ENCODE measurements at places on chromosomes 7 and 10.

- DNase-seq: no peak
Measured at GRCh38 chr10:103731609-103732270, 123.6 kb downstream of the SH3PXD2A start.

GRCh38 chr7:136594739-136595144 is 273.7 kb upstream of the CHRM2 start:
- no peak for DNase-seq

DNA sequence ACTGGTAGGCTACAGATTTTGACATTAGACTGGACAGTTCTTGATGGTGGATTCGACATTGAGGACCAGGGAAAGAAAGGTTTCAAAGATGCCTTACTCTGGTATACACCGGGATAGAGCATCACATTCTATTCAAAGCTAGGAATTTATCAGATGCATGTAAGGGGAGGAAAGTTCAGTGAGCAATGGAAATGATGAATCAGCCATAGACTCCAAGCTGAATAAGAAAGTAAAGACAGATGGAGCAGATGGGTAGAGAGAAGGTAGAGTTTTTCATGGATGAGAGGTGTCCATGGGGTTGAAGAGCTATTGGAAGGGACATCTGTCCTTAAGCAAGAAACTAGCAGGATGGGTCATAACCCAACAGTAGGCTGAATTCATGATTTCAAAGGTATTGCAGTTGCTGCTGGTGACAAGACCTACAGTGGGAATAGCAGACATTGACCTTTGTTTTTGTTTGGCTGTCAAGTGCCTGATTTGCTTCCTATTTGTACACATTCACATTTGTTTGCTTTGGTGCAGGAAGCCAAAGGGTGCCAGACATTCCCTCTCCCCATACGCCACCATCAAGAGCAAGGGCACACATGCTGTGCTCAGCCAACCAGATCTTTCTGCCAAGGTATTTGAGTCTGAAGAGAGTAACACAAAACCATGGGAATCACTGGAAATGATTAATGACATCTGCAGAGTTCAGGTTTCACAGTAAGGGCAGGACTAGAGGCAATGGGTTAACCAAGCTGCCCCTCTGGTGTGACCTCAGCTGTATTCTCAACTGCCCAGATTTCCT is 8.6 kb upstream of the CACUL1 start:
- no peak for DNase-seq

- DNase-seq: no peak
Measured at GRCh38 chr10:3893901-3894563, 109.0 kb upstream of the KLF6 start.

DNA sequence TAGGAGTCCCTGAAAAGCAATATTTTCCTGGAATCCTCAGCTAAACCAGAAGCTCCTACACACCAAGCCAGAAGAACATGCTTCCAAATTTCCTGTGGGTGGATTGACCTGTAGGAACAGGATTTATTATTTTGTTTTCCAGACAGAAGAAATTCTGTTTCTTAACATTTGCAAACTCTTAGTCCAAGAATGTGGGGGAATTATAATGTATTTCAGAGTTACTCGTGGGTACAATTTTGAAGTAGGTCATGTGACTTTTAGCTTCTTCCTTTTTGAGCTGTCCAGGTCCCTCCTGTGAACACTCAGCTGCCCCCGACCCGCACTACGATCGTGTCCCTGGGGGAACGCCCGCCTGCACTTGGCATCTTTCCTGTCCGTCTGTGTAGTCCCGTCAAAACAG is 27.7 kb upstream of the VIPR2 start:
- DNase-seq: no peak

DNA sequence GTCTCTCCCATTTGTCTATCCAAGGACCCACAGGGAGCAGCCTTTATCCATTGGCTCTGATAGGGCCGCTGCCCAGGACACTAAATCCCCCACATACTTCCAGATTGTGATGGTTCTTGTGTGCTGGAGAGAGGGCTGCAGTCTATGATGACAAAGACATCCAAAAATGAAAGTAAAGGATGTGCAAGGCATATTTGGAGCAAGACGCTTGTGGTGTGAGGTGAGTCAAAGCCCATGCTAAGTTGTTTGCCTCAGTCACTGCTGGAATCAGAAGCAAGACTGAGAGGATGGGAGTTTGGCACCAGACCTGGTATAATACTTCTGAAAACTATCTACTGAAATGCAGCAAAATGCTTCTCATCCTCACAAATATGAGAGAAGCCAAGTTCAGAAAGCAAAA is 22.7 kb downstream of the ZNF22 start:
- no peak for DNase-seq

- DNase-seq: no peak
Measured at GRCh38 chr10:125296598-125296997, 136.2 kb upstream of the CTBP2 start.

DNA sequence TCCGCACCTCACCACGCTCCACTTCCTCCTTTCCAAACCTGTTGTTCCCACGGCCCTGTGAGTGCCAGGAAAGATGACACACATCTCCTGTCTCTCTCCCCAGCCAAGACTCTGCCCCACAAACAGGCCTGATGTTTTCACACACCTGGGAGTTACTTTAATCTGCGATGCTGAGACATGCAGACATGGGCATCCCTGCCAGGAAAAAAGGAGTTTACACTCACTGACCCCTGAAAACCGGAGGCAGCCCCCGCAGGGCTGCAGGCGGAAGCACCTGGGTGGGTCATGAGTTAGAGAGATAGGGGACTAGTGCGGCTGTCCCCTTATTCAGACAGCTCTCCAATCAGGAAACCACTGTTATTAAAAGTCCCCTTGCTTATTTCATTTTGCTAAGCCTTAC is 106.4 kb upstream of the CARD11 start:
- no peak for DNase-seq

- no peak for DNase-seq
Measured at GRCh38 chr10:53183733-53184132, 411.1 kb upstream of the MBL2 start.

DNA sequence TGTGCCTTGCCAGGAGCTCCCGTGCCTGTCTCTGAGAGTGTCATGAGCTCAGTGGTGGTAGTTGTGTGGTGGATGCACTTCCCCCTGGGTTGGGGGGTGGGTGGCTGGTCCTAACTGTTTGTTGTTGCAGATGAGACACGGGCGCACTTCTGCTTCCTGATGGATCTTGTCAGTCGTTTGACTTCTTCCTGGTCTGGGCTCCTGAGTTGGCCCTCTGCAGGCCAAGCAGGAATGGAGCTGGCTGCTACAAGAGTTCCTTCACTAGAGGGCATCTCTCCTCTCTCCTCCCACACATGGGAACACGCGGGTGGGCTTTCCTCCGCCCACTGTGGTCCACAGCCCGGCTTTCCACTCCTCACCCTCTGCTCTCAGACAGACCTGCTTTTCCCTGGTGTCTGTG is 82.0 kb downstream of the BMS1 start:
- DNase-seq: no peak

DNA sequence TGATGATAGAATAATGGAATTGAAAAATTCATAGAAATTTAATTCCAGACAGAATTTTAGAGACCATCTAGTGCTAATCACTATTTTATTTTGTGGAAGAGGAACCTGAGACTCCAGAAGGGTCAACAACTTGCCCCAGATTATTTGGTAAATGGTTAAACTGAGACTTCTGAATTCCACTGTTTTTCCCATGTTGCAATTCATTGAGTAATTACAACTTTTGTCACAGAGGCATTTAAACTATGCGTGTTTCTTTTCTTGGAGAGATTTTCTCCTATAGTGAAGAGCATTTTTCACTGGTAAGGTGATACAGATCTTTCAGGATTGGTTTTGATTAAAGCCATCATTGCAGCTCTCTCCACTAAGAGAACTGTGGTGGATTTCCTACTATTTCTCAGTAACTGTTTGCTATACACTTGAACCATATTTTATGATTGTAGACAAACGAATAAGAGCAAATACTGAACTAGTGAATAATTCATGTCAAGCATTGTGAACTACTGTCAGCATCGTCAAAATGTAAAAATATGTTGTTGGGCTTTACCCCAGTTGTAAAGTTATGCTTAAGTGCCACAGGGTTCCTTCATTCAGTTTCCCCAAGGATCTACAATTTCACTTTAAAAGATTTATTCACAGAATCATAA is 26.5 kb downstream of the LRGUK start:
- DNase-seq: no peak

DNA sequence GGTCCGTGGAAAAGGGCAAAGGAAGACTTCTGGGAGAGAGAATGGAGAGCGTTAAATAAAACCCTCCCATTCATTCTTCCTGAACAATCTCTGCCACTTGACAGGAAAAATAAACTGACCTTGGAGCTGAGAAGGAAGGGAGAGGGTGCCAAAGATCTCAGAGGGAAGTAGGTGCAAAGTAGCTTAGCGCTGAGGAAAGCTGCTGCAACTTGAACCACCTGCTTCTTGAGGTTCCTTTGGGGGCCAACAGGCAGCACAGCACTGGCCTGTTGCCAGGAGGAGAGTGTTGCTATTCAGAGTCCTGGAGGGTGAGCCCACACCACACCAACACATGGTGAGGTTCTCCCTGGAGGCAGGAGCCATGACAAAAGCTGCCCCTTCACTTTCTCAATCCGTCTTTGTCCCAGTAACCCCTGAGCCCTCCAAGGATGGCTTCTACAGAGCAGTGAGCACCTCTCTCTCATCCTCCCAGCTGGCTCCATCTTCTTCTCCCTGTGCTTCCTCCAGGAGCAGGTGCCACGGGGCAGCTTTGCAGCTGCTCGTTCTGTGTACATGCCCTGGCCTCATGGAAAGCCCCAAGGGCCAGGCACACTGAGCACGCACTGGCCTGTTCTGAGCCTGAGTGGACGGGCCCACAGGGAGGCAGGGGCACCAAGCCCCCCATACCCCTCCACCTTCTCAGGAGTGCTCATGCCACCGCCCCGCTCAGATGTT is 101.3 kb downstream of the STRA8 start:
- no peak for DNase-seq

DNA sequence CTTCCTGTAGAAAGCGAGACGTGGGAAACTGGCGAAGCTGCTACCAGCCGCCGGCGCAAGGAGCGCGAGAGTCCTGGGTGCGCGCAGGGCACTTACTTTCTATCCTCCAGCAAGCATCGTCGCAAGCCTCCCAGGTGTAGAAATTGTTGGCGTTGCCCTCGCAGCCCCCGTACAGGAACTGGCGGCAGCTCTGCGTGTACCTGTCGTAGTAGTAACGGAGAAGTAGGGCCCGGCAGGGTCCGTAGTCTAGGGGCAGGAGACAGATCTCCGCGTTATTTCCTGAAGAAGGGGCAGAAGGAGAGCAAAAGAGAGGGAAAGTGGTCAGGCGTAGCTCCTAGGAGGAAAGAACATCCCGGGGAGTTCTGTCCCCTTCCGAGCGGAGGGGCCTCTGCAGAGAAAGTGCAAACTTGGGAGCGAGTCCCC is 501 bp downstream of the TFPI2 start:
- DNase-seq: no peak

DNA sequence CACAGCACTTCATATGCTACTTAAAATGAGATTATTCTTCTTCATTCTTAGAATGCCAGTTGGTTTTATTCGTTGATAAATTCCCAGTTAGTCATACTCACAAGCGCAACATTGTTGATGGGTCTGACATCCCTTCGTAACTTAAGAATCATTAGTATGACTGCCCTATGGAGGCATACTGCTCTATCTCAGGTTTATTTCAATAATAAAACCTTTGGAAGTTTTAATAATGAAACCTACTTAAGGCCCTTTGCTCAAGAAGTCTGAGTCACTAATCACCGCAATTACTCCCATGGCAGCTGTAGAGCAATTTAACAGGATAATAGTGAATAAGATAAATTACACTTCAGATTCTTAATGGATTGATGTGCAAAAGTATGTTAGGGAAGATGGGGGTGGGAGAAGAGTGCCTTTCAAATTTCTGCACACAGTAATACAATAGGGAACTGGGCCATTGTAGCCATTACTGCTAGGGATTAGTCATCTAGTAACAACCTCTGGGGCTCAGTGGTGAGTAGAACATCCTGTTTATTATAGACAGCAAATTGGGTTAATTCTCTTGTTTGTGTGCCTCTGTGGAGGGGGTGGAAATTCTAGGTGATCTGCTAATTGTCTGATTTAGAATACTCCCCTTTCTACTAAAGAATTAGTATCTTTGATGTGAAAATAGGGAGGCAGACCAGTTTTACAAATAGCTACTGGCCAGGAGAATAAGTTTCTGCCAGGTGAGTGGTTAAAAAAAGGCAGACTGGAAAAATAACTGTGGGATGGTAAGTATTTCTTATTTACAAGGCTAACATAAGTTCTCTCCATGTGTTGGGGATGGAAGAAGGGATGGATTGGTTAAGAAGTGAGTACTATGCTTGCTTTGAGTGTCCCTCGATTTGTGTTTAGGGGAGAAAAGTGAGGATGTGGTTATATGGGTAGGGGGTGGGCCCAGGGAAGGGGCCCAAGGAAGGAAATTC is 74.5 kb upstream of the VKORC1L1 start:
- DNase-seq: no peak

DNA sequence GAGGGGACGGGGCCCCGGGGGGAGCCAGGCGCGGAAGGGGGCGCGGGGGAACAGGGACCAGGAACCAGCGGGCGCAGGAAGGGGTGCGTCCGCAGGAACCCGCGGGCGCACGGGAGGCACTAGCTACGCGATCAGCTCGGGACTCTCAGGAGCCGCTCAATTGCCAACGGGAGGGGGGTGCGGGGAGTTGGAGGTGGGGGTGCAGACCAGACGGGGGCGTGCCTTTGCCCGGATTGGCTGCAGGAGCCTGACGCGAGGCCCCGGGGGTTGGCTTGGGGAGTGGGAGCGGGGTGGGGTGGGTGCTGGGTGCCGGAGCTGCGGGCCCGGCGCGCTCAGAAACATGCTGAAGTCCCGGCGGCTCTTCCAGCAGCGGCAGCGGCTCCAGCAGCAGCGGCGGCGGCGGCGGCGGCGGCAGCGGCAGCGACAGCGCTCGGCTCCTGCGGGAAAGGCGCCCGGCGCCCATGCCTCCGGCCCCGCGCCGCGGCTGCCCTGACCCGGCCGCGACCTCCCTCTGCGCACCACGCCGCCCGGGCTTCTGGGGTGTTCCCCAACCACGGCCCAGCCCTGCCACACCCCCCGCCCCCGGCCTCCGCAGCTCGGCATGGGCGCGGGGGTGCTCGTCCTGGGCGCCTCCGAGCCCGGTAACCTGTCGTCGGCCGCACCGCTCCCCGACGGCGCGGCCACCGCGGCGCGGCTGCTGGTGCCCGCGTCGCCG is at the start of gene ADRB1:
Gene ADRB1, plus strand, starts transcription at position 335 of the 715 bp plus-strand sequence. Its CDS starts 267 bp downstream, at position 602.
- DNase-seq: peak; percentile 3

DNA sequence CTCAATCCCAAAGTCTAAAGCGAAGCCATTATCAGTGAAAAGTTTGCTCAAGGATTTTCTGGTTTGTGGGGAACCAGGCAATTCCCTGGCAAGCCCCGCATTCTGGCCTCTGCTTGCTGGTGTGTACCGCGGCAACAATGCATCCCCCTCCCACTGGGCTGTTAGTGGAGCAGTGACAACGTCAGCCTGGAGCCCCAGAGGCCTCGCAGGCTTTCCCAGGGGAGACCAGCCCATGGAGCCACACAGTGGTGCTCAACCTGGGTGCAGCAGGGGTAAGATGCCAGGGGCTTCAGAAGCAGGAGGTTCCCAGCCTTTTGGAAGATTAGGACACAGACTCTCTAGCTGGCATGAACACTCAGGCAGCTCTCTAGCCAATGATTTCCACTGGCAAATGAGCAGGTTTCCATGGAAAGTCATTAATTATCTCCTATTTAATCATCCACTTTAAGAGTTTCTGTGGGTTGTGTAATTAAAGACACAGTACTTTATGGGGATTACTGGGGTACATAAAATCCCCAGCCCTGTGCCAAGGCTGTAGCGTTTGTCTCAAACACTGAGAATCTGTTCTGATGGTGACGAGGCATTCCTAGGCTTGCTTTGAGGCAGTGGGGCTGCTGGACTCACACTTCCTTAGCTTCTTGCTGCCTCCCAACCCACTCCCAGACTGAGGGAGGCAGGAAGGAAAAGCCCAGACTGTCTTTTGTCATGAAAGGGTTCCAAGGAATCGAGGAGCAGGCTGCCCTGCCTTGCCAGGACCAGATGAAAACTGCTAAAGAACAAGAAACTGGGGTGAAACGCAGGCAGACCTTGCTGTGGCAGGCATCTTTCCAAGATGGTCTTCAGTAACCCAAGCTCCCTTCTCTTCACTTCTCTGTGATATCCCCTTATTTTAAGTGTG is 411.9 kb upstream of the SHH start:
- DNase-seq: no peak
